Testis (tissue), 5 donors: ENCODE measurements at places on chromosomes 11 and 22. TPM values are rescaled to one million over a fixed set of nuclear protein-coding genes. Genes with fewer than 3 reads are reported as not detected.

DENND6B gene
- total RNA-seq: 17.1 TPM

USH1C gene
- total RNA-seq: 1.2 TPM

CHRNA10 gene
- total RNA-seq: 2.5 TPM

DNA sequence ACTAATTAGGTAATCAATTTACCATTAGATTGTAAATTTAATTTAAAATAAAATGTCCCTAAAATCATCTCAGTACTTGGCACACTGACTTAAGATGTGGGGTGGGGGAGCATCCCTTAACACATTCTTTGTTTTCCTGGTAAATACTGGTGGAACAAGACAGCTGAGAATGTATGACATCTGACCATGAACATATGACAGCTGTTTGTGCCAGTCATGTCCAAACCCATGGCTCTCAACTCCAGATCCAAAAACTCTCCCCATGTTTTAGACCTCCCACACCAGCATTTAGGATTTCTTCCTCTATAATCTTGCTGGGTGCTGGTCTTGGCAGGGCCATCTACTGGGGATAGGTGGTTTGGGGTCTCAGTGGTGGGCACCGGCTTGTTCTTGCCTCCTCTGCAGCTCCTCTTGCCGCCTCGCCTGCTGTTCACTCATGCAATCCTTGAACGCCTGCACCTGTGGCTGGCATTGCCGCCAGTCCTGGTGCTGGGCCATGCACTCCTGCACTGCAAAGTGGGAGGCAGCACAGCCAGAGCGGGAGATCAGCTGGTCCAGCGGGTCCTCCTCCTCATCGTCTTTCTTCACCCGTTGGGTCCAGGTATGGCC lies 3.8 kb downstream of the COA4 start:
- DNase-seq: no peak
- H3K4me1 ChIP-seq: peaks cover 20% of the 10 kb centered on the region
- no peaks in the 10 kb centered on the region for H3K27me3 ChIP-seq

DNA sequence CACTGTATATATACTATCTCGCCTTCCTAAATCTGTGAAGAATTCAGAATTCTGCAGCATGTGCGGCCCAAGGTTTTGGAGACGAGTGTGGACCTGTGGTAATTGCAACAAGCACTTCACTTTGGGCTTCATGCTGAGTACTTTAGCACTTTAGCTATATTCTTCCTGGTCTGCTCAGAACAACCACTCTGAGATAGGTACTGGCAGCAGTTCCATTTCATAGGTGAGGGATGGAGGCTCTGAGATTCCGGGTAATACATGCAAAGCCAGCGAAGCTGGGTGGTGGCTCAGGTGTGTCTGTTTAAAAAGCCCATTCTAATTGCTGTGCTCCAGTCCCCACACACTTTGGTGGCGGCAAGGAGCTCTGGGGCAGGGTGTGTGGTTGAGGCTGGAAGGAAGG lies 6.4 kb downstream of the ELF5 start:
- H3K4me1 ChIP-seq: no peaks in the 10 kb centered on the region
- H3K27ac ChIP-seq: no peak overlapping the region
- H3K36me3 ChIP-seq: no peaks in the 10 kb centered on the region

DNA sequence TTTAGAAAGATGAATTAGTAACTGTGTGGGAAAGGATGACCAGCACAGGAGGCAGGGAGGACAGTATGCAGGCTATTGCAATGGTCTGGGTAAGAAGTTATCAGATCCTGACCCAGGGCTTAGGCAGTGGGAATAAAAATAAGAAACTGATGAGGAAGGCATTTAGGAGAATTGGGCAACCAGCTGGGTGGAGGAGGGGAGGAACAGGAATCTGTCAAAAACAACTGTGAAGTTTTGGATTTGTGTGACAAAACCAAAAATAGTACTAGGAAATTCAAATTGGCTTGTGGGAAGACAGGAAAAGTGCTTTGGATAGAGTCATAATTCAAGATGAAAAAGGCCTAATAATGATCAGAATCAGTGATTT lies 27.9 kb downstream of the MMP13 start:
- H3K27ac ChIP-seq: no peak overlapping the region
- H3K27me3 ChIP-seq: no peaks in the 10 kb centered on the region
- no peaks in the 10 kb centered on the region for H3K4me1 ChIP-seq

DNA sequence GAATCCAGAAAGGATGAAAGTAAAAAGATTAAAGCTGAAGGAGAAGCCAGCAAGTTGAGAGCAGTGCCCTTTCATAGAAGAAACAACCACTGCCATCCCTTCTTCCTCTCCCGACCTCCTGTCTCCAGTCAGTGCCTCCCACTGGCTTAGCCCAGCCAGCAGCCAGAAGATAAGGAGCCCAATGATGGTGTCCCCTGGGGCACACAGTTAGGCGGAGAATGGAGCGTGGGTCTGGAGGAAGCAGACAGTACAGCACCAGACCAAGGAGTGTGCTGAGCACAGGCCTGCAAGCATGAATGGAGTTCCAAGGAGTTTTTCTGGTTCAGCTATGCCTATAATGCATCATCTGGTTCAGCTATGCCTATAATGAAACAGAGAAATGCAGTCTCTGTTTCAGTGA lies 54.3 kb upstream of the TNRC6B start:
- H3K4me1 ChIP-seq: peaks cover 22% of the 10 kb centered on the region
- H3K27ac ChIP-seq: peak overlapping the region; percentile 26
- H3K4me3 ChIP-seq: no peak overlapping the region

GRCh38 chr11:69131121-69131566 lies 24.6 kb upstream of the SMIM38 start:
- peak overlapping the region; percentile 26 for H3K27ac ChIP-seq
- no peaks in the 10 kb centered on the region for H3K36me3 ChIP-seq
- H3K4me1 ChIP-seq: peaks cover 23% of the 10 kb centered on the region
- no peaks in the 10 kb centered on the region for H3K27me3 ChIP-seq

DNA sequence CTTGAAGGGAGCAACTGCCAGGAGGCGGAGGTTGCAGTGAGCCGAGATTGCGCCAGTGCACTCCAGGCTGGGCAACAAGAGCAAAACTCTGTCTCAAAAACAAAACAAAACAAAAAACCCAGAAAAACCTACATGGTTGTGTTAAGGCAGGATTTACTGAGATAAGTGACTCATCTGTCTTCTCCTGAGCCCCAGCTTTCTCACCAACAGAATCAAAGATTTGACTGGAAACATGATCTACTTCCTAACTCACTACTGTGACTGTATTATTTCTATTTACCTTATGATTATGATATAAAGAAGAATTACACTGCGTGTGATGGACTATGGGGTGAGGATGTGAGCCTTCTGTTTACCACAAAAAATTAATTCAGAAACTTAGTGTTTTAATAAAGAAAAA lies 21.8 kb downstream of the FAM118B start:
- H3K27ac ChIP-seq: no peak overlapping the region
- H3K4me3 ChIP-seq: no peak overlapping the region
- no peaks in the 10 kb centered on the region for H3K27me3 ChIP-seq
- H3K36me3 ChIP-seq: no peaks in the 10 kb centered on the region
- no peak for DNase-seq
- H3K4me1 ChIP-seq: no peaks in the 10 kb centered on the region

GRCh38 chr11:3939211-3939610 lies 83.7 kb downstream of the STIM1 start:
- no peak overlapping the region for H3K4me3 ChIP-seq
- peaks cover 3% of the 10 kb centered on the region for H3K4me1 ChIP-seq
- DNase-seq: no peak
- no peaks in the 10 kb centered on the region for H3K27me3 ChIP-seq
- no peaks in the 10 kb centered on the region for H3K36me3 ChIP-seq

DNA sequence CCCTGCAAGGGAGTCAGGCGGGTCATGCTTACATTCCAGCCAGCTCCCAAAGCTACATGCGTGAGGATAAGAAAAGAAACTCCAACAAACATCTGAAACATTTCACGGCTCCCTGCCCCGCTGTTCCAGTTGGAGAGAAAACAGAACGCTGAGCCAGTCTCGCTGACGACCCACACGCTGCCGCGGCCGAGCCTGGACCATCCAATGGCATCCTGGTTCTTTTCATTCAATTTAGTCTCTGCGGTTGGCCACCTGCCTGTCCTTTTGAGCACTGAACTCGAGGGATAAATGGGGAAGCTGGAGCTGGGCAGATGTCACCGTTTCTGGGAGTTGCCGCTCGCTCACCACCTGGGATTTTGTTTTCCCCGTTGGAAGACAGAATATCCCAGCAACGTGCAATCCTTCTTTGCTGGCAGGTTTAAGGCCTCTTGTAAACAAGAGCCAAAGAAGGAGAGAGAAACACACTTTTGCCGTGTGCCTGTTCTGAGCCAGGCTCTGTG lies 45.3 kb upstream of the SHISAL1 start:
- DNase-seq: peak; percentile 26
- no peak overlapping the region for H3K4me3 ChIP-seq
- H3K36me3 ChIP-seq: no peaks in the 10 kb centered on the region
- no peaks in the 10 kb centered on the region for H3K27me3 ChIP-seq
